ENCODE measurements at places on chromosomes 13 and 19.

DNA sequence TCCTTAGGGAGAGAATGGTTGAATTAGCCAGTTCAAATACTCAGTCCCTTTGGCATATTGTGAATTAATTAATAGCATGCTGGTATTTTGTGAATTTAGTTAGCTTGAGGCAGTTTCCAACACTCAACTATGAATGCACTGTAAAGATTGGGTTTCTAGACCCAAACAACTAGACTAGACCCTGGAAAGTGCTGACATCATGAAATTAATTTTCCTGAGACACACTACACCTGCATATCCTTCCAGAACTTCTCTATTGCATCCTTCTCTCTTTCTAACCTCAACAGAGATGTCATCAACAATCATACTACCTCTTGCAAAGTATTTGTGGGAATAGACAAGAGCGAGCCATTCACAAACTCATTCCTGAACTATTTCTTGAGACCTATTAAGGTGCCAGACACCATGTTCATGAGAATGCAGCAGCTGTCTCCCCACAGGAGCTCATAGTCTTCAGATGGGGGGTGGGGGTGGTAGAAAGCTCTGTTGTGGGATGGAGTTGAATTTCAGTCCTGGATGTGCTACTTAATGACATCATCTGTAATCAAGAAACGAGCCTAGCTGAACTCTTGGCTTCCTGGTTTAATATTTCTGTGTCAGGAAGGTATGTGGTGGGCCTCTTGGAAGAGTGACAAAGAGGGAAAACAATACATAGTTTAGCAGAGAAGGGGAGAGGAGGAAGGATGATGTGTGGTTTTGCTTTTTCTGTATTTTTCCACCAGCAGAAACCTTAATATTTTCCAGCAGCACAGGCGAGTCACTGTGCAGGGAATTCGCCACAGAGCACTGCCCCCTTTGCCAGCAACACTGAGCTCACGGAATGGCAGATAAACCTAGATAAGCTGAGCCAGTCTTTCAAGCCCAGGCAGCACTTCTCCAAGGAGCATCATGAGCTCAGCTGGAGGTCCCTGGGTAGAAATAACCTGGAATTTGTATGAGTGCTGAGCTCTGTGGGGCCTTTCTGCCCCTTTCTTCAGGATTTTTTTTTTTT lies 53.1 kb upstream of the CYSLTR2 start:
- no peak for DNase-seq

GRCh38 chr19:46484656-46485055 lies 11.0 kb downstream of the PNMA8B start:
- DNase-seq, result no peak

DNA sequence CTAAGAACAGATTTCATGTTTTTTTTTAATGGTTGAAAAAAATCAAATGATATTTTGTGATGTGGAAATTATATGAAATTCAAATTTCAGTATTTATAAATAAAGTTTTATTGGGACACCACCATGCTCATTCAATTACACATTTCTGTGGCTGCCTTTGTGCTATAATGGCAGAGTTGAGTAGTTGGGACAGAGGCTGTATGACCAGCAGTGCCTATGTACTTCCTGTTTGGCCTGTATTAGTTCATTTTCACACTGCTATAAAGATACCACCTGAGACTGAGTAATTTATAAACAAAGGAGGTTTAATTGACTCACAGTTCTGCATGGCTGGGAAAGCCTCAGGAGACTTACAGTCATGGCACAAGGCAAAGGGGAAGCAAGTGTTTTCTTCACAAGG lies 33.6 kb downstream of the AKAP11 start:
- DNase-seq, result no peak

DNA sequence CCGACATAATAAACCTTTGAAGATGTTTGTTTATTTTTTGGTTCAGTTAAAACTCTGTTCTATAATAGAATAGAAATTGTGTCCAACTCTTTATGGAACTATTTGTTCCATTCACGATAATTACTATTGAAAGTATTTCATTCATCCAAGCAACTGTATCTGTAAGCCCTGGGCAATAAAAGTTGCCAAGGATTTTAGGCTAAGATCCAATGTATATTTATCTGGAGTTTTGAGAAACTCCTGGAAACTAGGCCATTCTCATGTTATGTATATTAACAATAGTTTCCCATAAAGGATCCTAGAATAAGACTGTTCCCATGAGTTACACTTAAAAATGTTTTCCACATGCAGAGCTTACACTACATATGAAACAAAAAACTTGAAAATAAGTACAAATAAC lies 261.6 kb downstream of the SLITRK6 start:
- no peak for DNase-seq

- DNase-seq, result no peak
These were observed 4.1 kb downstream of the SPRYD7 start for GRCh38 chr13:49932066-49932465.
